ENCODE measurements at places on chromosomes 7 and 10.

DNA sequence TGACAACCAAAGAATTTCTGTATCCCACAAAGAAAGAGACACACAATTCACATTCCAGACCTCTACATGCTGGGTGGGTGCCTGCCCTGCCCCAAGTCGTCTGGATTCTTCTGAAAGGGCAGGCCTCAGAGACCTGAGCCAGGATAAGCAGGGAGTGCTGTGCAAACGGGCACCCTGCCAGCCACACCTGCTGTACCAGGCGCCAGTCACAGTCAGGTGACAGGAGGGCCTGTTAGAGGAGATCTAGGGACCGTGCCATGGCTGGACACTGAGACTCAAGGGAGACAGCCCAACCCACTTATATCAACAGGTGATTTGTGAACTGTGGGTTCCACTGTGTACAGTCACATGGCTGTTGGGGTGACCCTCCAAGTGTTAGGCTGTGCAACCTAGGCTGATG, 103.1 kb upstream of the AFAP1L2 start:
- DNase-seq = no peak

DNA sequence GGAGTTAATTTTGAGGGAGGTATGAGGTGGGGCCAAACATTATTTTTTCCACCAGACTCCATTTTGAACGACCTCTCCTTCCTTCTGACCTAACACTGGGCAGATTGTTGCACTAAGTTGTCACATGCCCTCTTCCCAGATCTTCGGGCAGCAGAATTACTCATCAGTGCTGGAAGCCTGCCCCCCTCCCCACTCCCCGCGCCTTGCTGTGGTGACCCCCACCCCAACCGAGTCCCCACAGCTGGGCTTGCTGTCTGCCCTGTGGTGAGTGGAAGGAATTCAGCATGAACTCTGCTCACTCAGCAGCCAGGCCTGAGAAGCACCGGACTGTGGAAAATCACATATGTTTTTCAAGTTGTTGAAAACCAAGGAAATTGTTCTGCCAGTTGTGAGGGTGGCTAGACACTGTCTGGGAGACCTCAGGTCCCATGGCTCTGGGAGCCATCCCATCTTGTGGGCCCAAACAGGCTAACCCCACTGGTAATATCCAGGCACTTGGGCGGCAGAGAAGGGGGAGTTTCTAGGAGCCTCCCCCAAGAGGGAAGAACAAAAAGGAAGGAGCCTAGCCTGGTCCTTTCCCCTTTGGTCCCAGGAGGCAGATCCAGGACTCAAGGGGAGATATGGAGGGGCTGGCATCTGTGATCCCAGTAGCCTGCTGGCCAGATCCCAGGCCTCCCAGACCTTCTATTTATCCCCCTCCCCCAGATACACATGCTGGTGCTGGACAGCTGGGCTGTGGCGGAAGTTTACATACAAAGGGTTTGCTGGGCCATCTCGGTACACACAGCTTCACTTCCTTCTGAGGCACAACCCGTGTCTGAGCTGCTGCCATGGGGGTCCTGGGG, 3.5 kb upstream of the AEBP1 start:
- no peak for DNase-seq

GRCh38 chr10:52632591-52632990, 140.0 kb downstream of the MBL2 start:
- no peak for DNase-seq

DNA sequence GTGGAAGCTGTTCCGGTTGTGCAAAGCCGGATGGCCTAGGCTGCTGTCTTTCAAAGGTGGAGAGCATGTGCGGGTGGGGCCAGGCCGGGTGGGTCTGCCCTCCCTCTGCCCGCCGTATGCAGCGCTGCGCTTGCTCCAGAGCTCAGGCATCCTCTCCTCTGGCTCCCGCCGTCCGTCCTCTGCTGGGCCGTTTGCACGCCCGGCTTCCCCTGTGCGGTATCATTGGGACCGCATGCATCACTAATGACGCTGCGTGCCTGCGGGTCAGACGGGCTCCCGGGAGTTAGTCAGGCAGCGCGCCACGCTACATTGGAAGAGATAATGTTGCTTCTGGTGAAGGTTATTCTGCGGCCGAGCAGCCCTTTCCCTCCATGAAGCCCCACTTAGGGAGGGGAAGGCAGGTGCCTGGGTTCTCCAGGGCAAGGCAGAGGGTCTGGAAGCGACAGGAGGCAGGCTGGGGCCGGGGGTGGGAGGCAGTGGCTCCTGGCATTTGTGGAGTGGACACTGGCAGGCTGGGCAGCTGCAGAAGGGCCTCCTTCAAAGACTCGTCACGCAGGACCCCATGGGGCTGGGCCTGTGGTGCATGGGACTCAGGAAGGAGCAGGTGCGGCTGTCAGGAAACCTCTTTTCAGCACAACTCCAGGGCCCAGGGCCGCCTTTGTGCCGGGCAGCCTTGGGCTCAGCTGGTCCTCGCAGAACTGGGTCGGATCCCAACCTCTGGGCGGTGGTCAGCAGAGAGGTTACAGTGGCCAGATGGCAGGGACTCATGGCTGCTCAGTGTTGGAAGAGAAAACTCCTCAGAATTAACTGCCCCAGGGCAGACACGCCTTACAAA, 318.5 kb downstream of the WDR37 start:
- DNase-seq = no peak

DNA sequence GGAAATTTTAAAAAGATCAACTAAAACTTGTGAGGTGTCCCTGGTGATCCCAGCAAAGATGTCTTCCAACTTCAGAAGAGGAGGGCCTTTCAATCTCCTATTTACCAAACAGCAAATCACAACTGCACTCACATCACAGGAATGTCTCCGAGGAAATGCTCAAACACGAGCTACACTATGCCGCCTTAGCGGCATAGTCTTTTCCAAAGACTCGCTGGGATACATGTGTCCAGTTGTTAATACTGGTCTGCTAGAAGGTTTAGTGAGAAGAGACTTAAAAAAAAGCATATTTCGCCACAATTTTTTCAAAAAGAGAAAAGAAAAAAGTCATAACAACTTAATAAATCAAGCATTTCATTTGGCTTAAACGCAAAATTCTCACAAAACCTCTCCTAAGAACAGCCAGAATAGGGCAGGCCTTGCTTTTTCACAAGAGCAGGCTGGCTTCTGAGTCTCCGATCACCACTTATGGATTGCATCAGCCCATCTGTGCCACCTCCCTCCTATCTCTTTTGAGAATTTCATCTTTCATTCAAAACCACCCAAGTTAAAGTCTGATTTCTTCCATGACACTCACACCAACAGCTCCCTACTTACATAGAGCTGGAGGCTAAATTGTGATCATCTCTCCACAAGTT, 66.1 kb downstream of the GNA12 start:
- no peak for DNase-seq

- no peak for DNase-seq
Measured at GRCh38 chr10:118870467-118871243, 115.9 kb upstream of the CACUL1 start.

DNA sequence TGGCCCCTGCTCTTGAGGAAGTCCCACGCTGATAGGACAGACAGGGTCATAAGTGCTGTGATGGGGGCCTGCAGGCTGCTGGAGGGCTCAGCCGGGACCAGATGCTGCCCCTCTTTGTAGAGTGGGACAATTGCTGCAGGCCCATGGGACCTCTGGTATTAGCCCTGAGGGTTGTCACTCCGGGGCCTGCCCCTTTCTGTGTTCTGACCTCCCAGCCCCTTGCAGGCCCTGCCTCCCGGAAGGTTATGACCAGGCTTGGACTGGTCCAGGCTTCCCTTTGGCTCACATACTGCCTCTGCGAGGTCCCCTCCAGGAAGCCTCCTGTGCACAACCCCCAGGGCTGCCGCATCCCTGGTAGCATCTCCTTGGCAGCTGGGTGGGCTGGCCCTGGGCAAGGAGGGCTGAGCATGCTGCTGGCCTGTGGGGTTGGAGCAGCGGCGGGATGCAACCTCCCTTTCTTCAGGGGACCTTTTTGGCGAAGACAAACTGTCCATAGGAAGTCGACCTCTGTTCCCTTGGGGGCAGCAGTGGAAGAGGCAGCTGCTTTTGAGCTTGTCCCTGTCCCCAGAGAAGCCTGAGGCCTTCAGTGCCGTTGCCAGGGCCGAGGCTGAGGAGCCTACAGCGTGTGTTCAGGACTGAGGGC, 8.8 kb downstream of the LIMK1 start:
- DNase-seq = no peak

DNA sequence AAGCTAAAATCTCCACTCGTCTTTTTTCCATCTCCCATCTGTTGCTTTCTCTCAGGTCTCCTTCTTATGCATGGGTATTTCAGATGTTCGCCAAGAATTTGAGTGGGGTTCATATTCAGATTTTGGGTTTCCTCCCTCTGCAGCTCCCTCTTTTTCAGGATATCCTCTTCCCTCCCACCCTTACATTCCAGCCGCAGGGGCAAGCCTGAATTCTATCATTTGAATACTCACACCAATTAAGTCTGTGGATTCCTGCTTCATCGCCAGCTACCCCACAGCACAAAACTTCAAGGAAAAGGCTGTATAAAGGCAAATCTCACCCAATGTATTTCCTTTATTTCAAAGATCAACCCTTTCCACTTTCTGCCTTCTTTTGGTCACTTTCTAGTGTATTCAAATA, 41.6 kb upstream of the FOXI2 start:
- no peak for DNase-seq

GRCh38 chr10:128814024-128814423, 653.0 kb upstream of the MGMT start:
- no peak for DNase-seq

DNA sequence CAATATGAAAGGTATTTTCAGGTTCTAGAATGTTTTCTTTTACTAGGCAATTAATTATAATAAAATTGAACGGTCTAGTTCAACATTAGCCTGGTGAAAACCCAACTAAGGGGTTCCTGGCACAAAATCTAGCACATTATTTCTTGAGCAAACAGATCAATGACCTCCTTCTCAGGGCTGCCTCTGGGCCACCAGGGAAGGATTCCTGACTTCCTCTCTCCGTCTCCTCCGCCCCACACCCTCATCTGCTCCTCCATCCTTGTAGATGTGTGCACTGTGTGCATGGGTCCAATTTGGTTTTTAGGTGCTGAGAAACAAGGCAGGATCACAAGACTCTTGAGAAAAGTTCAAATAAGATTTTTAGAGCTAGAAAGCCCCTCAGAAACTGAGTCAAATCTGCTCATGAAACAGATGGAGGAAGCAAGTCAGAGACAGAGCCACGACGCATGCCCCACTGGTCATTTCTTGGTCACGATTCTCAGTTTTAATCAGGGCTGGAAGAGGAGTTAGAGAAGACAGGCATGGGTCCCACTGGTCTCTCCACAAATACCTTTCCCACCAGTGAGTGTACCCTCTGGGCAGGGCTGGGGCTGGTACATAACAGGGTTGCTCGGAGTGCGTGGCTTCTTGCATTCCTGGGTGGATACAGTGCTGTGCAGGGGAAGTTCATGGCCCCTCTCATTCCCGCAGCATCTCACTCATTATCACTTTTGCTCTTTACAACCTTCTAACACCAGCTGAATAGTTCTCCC, 3.8 kb downstream of the TRPV6 start:
- no peak for DNase-seq

- DNase-seq = no peak
Measured at GRCh38 chr7:108118959-108119358, 11.2 kb downstream of the LAMB4 start.

- DNase-seq = no peak
Measured at GRCh38 chr10:101217450-101218281, 11.6 kb downstream of the LBX1 start.

DNA sequence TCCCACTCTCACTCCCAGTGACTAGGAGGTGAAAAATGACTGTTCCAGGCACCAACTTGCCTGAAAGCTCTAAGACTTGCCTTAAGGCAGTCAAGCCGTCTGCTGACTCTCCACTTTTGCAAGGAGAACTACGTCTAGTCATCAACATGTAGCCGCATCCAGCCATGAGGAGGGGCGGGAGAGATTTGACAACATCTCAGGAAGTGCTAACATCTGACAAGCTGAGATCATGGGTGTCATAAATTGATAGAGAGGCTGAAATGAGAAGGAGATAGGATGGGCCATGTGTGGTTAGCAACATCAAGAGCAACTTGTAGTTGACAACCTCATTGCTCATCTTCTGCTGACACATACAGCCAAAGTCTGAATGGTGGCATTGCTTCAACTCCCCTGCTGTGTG, 9.0 kb upstream of the TBXAS1 start:
- DNase-seq = no peak

DNA sequence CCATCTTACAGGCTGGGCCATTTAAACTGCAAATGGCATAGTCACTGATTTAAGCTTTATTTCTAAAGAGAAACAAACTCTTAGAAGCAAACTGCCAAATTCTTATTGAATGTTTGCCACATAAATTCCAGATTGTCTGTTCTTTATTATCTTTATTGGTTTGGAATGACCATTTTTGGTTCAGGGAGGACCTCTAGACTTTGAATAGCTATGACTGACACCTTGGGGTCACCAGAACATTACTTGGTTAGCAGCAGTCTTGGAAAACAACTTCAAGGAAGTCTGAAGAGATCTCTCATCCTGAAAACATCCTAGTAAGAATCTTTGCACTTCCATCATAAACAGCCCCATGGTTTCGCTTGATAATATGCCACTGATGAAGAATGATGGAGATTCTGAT, 197.1 kb downstream of the SUGCT start:
- DNase-seq = no peak

GRCh38 chr7:33558549-33559323, 346.6 kb upstream of the BMPER start:
- no peak for DNase-seq

- peak; percentile 39 for DNase-seq
Measured at GRCh38 chr7:44678471-44679179, 70.0 kb upstream of the ZMIZ2 start.

DNA sequence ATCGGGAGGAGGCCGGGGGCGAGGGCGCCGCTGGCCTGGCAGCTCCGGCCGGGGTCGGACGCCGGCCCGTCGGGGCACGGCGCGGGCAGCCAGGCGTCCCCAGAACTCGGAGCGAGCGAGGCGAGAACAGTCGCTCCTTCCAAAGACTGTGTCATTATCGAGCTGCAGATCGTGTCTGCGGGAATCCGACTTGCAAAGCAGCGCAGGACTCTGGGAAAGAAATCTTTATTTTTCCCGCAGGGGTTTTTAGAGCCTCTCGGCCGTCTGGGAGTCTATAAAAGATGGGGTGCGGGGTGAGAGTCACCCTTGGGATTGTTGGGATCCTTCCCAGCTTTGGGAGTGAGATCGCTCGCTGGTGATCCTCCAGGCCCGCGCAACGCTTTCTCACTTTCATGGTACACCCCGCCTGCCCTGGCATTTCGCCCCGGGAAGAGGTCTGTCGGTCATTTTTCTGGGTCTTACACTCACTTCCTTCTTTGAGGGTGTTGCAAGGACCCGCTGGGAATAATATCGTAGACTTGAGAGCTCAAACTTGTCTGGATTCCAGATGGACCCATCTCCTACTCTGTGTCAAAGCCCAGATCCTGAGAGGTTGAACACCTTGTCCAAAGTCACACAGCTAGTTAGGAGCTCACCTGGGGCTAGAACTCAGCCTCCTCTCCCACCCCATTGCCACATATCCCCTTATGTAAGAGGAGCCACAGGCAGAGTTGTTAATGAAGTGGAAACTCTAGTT, 1.0 kb downstream of the UBTD1 start:
- no peak for DNase-seq

Measured in forelimb muscle (tissue), 1 donor.